NCI-H524 (cell line): ENCODE measurements at places on chromosomes 6 and 20.

GRCh38 chr6:112007805-112008204 lies 46.1 kb upstream of the CCN6 start:
- no peak for DNase-seq

GRCh38 chr6:148465011-148465335 lies 122.3 kb downstream of the SASH1 start:
- DNase-seq = no peak

GRCh38 chr6:34544776-34545471 lies 11.2 kb downstream of the SPDEF start:
- DNase-seq = peak; percentile 95

GRCh38 chr20:62052842-62053464 lies 12.7 kb downstream of the TAF4 start:
- DNase-seq = no peak

DNA sequence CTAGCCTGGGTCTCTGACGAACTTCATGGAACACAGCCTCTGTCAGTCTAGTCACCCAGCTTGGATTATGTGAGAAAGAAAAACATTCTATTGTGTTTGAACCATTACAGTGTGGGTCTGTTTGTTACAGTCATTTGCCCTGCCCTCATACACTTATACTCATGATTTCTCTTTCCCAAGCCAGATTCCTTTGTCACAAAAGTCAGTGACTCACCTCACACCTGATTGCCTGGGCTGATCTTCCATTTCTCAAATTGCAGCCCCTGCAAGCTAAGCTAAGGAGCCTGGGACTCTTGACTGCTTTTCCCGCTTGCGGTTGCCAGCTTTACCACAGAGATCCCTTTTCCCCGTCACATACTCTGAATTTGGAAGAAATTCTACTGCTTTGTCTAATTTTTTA lies 395.9 kb downstream of the SAMD5 start:
- no peak for DNase-seq

GRCh38 chr6:4102687-4103244 lies 23.8 kb upstream of the FAM217A start:
- DNase-seq = peak; percentile 89

DNA sequence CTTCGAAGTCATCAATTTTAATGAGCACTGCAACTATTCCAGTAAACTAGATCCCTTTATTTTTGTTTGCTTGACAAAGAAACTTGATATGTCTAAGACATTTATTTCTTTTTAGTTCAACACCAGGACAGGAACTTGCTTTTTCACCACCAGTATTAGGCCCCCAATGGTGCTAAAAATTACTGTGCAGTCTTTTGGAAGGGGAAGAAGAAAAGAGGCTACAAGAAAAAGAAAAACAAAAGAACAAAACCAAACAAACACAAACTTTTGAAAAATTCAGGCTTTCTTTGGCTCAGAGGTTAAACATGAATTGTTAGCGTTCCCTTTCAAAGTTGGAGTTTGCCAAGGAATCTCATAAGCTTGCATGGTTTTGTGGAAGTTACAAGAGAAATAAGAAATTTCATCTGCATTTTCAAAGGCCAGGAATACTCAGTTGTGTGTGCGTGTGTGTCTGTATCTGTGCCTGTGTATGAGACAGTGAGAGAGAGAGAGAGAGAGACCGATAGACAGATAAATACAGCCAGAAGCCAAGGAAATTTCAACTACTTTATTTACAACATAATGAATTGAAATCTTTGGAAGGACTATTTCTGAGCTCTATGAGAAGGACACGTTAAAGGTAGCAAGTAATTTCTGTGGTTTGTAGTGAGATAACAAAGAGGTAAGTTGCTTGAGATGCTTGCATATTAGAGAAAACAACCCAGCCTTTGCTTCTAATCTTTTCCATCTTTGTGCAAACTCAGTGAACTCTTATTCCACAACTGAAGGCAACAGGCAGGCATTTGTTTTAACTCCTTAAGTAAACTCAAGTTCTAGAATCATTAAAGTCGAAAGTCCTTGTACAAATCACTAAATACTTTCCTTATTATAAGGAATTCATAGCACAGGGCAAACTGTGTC lies 171.0 kb upstream of the CITED2 start:
- no peak for DNase-seq

GRCh38 chr6:143264986-143265764 lies 185.3 kb downstream of the ADAT2 start:
- no peak for DNase-seq

GRCh38 chr20:38447251-38447661 lies 12.1 kb upstream of the SNHG17 start:
- DNase-seq = no peak
